NCI-H187 treated with DMSO at 0.1 percent for 48 hours (cell line): ENCODE measurements at places on chromosomes 7 and 10.

DNA sequence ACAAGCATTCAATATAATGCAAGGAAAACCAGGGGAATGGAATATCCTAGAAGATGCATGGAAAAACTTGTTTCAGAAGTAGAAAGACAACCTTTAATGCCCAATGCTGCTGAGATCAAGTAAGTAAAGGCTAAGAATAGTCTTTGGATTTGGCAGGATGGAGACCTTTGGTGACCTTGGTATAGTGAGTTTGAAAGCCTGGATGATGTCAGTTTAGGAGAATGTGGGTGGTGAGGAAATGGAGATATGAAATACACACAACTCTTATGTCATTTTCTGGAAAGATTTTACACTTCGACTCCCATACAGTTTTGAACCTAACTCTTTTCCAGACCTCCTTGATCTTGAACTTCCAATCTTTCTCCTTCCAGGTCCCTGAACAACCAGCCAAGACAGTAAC, 185.7 kb downstream of the TFEC start:
- no peak for DNase-seq

DNA sequence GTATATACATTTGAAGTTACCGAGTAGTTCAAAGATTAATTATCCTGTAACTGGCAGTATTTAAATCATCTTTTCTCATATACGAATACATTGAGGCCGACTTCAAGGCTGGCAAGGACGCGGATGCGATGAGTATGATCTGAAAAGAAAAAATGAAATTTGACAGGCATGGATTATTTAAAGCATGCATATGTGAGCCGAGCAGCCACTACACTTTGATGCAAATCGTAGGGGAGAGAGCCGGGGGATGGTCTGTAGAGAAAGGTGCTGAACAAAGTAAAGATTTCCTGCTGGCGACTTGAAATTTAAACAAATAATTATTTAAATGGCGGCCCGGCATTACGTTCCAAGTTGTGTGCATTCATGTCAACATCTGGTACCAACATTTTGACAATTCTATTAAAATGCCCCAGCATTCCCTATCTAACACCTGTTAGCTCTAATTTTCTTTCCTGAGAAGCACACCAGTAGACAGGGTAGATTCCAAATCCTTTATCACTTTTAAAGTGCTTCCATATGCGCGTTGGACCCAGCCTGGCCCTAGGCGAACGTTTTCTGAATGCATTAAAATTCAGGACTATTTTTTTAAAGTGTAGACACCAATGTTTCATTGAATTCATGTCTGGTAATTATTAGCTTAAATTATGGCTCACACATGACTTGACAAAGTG, 188.7 kb downstream of the EMX2 start:
- no peak for DNase-seq

GRCh38 chr7:93235541-93235940, 3.4 kb downstream of the VPS50 start:
- DNase-seq, result no peak

DNA sequence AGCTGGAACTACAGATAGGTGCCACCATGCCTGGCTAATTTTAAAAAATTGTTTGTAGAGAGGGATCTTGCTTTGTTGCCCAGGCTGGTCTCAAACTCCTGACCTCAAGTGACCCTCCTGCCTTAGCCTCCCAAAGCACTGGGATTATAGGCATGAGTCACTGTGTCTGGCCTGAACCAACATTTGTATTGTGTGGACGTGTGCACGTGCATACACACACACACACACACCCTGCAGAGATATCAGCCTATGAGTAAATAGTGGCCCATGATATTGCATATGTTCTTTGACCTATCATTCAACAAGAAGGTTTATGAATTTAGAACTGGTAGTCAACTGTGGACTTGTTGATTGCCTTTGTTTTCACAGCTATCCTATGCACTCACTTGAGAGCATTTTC, 161.6 kb downstream of the BAMBI start:
- no peak for DNase-seq
